BJ (cell line): ENCODE measurements at places on chromosomes 5 and 9. TPM values are rescaled to one million over a fixed set of nuclear protein-coding genes. Genes with fewer than 3 reads are reported as not detected.

GABRP gene
- not detected in 2 replicates for polyA plus RNA-seq

ADAMTS19 gene
- 0.17 and 0.34 TPM in 2 replicates for polyA plus RNA-seq

PCDHA10 gene
- polyA plus RNA-seq, result 0.02 TPM in 2 replicates

DNA sequence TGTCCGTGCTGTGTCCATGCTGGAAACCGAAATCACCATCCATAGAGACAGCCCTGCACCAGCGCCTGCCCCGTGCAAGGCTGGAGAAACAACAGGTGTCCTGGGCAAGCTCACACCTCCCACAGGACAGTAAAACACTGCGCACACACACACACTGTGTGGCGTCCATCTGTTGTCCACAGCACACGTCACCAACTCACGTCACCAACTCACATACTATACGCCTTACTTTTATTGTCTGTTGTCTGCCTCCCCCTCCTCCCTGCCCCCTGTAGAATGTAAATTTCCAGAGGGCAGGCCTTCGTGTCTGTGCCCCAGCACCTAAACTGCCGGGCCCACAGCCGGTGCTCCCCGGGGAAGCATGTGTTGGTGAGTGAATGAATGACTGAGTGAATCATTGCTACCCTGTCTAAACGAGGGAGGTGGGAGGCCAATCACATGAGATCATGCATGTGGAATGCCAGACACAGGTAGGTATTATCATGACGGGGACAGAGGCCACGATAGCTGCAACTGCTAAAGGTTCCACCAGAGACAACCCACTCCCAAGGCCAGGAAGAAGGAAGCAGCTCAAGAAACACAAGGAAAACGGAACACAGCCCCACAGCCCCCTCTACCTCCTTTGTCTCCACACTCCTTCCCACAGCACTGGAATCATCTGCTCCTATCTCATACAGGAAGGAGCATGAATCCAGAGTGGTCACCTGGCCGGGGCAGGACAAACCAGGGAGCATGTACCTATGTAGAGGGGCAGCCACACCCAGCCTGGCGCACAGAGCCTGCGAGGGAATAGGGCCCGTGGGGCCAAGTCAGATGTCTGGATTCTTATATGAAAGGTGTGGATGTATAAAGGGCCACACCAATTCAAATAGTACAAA lies 41.9 kb downstream of the STK10 start:
- DNase-seq, result no peak

DNA sequence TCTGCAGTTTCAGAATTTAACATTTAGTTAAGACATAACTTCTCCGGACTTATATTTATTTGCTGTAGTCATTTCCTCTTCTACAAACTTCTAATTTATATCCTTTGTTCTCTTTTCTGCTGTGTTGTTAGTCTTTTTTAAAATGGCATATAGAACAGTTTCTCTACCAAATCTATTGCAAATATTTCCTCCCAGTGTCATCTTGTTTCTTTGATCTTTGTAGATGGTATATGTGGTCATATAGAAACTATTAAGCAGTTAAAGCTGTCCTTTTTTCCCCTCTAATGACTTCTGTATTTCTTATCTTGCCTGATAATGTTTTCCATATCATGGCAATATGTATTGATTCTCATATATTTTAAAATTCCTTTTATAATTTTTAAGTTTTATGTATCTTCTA lies 264.5 kb downstream of the MCTP1 start:
- no peak for DNase-seq
